ENCODE measurements at places on chromosomes 7 and 10.

DNA sequence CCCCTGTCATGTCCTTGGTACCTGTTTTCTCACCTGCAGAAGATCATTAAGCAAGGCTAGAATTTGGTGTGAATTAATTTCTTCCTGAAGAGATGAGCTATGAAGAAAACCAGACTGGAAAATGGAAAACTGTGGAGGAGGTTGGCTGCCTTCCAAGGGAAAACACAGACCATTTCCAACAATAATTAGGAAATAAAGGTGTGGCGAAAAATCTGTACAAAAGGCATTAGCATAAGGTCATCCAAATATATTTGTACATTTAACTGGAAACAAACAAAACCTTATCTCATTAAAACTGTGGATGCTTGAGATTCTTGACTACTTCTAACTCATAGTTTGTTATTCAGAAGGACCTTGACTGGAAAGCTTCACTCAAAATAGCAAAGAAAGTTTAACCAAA, 1.7 kb downstream of the STN1 start:
- no peak for DNase-seq

DNA sequence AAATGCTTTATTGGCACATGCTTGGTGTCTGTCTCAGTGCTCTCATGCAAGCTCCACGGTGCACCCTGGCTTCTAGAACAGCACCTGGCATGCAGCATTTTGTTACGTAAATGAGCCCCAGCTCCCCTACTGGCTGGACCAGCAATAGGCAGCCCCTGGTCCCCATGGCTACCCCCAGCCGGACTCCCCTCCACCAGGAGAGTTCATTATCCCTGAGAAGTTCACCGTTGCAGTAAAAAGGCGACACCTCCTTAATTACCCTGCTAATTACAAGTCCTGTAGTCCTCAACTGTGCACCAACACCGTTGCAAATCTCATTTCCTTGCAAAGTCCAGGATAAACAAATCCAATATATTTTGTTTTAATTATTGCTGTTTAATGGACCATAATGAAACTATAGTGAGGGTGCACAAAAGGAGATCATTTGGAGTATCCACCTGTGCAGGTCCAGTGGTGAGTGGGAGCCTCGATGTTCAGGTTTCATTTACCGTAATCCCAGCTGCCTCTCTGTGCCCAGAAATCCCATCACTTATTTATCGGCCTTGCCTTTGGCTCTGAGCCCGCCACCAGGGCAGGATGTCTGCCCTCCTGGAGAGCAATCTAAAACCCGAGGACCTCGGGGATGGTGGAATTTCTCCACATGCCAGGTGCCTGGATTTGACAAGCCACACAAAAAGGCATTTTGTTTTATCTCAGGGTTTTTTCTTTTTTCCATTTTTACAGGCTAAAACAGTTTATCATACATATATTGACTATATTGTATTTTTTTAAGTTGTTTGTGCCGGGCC, 12.8 kb upstream of the DRGX start:
- no peak for DNase-seq

GRCh38 chr10:132630666-132631337, 93.2 kb downstream of the INPP5A start:
- peak; percentile 17 for DNase-seq

DNA sequence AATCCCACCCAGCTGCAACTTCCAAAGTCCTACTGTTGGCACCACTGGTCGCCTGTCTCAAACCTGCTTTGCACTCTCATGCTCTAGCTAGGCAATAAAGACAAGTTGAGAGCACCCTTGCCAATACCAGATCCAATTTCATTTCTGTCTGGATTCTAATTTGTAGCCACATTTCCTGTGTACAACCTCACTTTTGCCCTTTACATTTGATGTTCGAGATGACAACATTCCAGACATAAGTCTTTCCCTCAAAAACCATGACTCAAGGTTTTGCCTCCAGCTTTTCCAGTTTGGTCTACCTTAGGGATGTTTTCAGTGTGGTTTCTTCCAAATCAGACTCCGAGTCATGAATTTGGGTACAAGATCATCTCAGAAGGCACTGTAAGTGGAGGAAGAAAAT, 309.0 kb downstream of the GPAM start:
- peak; percentile 32 for DNase-seq

GRCh38 chr7:35691366-35691765, 3.6 kb downstream of the HERPUD2 start:
- no peak for DNase-seq

- no peak for DNase-seq
These were observed 603.7 kb upstream of the MKI67 start for GRCh38 chr10:128729910-128730420.

GRCh38 chr7:2553108-2553507, 2.2 kb downstream of the BRAT1 start:
- DNase-seq: no peak

- peak; percentile 7 for DNase-seq
These were observed 186.2 kb downstream of the CFTR start for GRCh38 chr7:117666031-117666430.

- no peak for DNase-seq
These were observed 238.7 kb upstream of the TCF7L2 start for GRCh38 chr10:112711366-112711765.

- no peak for DNase-seq
These were observed 301.1 kb downstream of the CALN1 start for GRCh38 chr7:72111086-72111485.
